ENCODE measurements at places on chromosomes 4 and X. TPM values are rescaled to one million over a fixed set of nuclear protein-coding genes. Genes with fewer than 3 reads are reported as not detected.

GRCh38 chrX:53595266-53595810, 91.2 kb downstream of the HUWE1 start:
- DNase-seq: no peak

GRCh38 chr4:182717788-182718583, 199.2 kb downstream of the DCTD start:
- DNase-seq: no peak

DNA sequence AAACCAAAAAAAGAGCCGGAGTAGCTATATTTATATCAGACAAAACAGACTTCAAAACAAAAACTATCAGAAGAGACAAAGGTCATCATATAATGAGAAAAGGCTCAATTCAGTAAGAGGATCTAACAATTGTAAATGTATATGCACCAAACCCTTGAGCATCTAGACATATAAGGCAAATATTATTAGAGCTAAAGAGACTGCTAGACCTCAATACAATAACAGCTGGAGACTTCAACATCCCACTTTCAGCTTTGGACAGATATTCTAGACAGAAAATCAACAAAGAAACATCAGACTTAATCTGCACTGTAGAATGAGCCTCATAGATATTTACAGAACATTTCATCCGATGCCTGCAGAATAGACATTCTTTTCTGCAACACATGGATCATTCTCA, 4.8 kb upstream of the PROM1 start:
- DNase-seq: no peak

- DNase-seq: no peak
Measured at GRCh38 chr4:4595252-4595651, 53.4 kb upstream of the STX18 start.

Gene DKK2
- polyA plus RNA-seq: 0.25 TPM

Gene AP1S2
- 32.5 TPM for polyA plus RNA-seq

DNA sequence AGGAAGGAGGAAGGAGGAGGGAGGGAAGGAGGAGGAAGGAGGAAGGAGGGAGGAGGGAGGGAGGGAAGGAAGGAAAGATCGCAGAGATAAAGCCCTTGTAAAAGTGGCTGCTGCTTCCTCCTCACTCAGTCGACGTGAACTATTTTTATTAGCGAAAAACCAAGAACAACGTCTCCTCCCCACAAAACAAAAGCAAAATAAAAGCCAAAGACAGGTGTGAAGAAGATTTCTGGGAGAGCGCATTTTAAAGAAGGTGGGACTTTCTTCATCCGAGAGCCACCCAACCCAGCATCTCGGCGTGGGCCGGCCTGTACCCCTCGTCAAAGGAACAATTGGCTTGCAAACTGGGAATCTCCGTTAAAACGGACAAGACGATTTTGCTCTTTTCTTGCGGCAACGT, 40.7 kb upstream of the ASMTL start:
- DNase-seq: no peak

Gene DRD5
- polyA plus RNA-seq: not detected

Gene SLC10A6
- 0.98 TPM for polyA plus RNA-seq

- no peak for DNase-seq
Measured at GRCh38 chr4:34464196-34464595, 1780.1 kb downstream of the ARAP2 start.

Gene MSX1
- 6.9 TPM for polyA plus RNA-seq

DNA sequence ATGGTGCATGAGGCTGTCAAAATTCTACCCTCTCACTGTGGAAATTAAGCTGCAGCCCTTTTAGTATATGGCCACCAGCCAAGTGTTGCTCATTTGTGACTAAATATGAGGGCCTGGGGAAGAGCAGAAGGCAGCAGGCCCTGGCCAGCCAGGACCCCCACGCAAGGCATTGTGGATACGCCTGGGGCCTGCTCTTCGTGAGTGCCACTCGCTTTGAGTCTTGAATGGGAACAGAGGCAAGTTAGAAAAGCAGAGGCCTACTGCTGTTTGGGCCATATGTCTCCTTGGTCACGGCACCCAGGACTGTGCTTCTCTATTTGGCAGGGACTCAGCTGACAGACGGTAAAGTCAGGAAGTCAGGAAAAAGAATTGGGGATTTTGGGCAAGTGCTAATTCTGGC, 10.9 kb downstream of the RTL5 start:
- no peak for DNase-seq

DNA sequence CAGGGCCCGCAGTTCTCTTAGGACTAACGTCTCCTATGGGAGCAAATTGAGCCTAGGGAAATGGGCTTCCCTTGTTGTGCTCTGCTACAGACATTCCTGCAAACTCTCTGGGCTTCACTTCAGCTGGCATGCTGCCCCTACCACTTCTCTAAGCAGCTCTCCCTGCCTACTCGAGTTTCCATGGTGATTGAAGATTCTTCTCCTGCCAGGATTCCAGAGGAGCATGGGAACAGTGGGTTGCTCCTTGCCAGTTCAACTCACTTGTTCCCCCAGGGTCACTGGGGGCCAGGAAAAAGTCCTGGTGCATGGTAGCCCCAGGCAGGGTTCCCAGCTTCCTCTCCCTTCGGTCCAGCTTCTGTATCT, 21.1 kb upstream of the WDR17 start:
- no peak for DNase-seq

DNA sequence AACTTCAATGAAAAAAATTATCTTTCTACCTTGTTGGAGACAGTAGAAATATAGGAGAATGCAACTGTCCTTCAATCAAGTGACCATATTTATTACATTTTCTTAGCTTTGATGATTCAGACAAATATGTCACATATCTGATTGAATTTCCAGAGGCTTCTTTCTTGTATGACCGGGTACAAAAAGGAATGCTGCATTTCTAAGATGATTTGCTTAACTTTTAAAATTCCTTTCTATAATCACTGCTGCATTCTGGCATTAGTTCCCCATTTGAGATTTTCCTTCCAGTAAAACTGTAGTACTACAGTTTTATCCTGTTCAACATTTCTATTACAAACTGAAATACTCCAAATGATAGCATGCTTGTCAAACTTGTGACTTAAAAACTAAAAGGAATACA, 5.2 kb downstream of the MFSD8 start:
- DNase-seq: no peak

GRCh38 chrX:120732879-120733278, 103.0 kb upstream of the C1GALT1C1 start:
- DNase-seq: no peak

DNA sequence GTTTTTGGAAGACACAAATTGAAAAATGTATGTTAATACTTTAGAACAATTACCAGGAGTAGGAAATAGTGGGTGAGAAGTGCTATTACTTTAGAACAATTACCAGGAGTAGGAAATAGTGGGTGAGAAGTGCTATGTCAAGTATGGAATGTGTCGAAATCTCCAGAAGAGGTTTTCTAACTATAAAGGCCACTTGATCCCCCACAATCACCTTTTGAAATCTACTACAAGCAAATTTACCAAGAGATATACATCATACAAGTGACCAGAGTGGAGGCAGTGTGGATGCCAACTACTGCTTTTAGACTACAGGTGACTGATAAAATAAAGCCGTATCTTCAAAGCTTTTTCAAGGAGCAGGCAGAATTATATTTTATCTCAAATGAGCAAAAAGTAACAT, 43.1 kb downstream of the MAB21L2 start:
- DNase-seq: no peak

DNA sequence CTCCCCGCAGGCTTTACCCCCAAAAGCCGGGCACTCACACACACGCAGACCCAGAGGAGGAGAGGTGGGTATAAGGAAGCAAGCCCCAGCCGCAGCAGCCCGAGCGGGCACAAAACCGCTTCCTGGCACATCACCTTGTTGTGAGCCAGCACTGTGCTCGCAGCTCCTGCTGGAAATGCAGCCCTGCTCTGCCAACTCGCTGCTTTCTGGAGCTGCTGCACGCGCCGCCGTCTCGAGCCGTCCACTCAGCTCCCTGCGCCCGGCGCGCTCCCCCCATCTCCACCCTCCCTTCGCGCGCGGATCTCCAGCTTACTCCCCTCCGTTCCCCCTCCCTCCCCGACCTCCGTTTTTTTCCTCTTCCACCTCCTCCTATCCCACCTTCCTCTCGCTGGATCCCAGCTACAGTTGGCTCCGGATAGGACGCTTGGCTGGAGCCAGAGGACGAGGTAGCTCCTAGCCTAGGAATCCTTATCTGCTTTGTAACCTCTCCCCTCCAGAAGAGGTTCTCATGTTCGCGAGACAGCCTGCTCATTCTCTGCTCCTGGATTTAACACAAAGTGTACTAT, at the start of gene SPOCK3:
Gene SPOCK3 (minus strand): TSS at position 179 of the 566 bp plus-strand sequence.
- DNase-seq: no peak

DNA sequence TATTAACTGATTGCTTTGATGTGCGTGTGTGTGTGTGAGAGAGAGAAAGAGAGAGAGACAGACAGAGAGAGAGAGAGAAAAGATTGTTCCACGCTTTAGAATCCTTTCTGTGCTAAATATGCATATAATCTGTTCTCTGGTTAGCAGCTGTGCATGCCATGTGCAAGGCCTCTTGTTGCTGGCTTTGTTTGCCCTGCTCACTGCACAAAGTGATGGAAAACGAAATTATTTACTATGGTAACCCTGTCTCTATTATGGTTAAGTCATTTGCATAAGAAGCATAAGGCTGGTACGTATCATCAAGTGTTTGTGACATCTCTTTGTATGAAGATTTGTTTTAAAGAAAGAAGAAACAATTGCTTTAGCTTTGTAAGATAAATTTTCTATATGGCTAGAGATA, 190.2 kb upstream of the POF1B start:
- DNase-seq: no peak
